ENCODE measurements at places on chromosomes 7 and 10.

- DNase-seq, result no peak
Observed at GRCh38 chr7:7554021-7554432, 12.7 kb upstream of the MIOS start.

- DNase-seq, result no peak
Observed at GRCh38 chr7:154178895-154179294, 126.7 kb downstream of the DPP6 start.

DNA sequence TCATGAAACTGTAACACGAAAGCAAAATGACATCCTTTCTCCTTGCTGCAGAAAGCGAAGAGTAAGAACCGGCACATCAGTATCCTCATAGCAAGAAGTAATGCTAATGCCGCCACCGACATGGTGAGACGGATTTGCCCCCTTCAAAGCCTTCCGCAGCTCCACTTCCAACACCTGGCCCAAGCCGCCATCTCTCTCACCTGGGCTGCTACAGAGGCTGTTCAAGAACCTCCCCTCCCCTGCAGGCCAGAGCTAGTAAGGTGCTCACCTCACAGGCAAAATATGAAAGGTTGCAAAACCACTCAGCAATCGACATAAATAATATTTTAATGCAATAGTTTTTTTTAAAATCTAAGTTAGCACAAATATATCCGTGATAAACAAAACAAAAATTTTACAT, 123.9 kb upstream of the FRMD4A start:
- no peak for DNase-seq

GRCh38 chr10:78524941-78525340, 491.3 kb downstream of the RPS24 start:
- peak; percentile 20 for DNase-seq

DNA sequence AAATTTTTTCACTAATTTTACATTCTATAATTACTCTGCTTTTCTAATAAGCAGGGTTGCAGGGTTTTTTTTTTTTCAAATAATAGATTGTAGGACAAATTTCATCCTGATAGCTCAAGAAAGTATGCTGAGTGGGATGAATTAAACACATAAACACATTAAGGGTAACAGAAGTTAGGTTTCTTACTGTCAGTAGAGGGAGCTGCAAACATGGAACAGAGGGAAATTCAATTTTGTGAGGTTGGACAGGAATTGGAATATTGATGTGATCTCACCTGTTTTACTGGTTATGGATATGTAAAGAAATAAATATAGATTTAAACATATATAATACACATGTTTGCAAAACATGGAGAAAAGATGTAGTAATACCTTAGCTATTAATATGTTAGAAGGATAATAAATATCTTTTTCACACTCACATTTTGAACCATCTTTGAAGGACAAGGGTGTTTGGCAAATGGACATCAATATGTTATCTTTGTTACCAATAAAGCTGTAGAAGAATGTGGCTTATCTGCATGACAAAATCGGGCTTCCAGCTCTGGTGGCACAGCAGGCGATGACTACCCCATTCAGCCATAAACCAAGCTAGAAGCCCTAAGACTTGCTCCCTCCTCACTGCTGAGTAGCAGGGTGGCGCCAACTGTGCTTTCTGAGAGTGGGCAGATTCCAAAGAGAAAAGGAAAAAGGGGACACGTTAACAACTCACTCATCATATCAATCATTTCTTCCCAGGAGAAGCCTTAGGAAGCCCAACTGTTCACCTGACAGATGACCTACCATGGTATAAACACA, 1257.4 kb downstream of the GATA3 start:
- no peak for DNase-seq

GRCh38 chr7:47759056-47759706, 177.3 kb upstream of the TNS3 start:
- no peak for DNase-seq

DNA sequence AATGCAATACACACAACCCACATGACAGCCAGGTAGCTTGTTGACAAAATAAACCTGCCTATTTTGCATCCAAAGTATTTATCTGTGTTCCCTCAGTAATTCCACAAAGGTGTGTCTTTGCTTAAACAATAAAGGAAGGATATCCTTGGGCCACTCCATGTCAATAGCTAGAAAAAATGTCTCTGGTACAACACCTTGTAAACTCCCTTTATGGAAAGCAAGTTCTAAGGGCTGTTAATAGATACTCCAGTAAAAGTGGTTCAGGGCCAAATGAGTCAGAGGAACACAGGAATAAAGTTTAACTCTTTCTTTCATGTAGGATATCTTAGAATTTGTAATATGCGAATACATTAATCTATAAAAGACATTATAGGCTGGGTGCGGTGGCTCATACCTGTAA, 96.9 kb upstream of the LRRTM3 start:
- no peak for DNase-seq

DNA sequence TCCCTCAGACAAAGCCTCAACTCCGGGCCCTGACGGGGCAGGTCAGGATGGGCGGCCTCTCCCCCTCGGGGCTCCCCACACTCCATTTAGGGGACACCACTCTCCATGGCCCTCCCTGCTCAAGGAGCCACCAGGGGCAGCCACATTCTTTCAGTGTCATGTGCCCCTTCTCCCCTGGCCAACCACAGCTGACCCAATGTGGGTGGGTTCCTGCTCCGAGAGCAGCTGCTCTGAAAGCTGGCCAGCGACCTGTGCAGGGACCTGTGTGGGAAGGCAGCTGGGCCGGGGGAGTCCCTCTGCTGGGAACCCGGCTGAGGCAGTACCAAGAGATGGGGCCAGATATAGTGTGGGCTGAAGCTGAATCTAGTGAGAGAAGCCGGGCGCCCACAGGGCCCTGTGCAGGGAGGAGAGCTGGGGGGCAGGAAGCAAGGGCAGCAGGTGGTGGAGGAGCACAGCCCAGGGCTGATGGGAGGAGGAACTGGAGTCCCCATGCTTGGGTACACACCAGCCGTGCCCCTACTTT, 40.6 kb upstream of the NPFFR1 start:
- no peak for DNase-seq

DNA sequence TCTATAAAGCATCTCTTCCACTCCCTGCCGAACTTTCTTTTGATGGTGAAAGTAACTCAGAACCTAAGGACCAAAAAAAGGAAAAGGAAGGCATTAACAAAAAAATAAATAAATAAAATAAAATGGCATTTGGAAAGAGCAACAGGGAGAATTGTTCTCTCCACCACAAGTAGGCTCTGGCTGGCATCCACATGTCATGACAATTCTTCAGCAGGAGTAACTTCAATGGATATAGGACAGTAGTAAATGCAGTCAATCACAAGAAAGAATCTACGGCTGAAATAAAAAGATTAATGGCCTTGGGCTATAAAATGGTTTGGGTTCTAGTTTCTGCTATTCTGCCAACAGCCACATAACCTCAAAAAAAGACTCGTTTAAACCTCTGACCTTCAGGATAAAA, 23.9 kb downstream of the NCAPG2 start:
- no peak for DNase-seq

DNA sequence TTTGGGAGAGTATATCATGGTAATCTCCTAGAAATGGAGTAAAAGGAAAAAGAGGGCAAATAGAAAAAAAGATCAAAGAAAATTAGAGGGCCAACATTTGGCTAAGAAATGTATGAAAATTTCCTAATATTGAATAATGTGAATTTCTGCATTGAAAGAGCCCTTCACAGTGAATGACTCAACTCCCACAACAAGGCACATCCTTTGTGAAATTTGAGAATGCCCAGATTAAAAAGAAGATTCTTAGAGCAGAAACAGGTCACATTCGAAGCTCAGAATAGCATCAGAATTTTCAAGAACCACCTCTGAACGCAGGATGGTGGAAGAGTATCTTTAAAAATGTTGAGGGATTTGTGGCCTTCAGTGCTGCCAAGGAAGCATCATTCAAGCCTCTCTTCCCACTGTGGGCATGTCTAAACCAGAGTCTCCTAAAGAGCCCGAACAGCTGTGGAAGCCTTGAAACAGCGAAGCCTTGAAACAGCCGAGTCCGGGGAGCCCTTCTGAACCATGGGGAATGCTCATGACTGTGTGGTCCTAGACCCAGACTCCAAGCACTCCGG, 43.6 kb downstream of the GUSB start:
- DNase-seq, result no peak

DNA sequence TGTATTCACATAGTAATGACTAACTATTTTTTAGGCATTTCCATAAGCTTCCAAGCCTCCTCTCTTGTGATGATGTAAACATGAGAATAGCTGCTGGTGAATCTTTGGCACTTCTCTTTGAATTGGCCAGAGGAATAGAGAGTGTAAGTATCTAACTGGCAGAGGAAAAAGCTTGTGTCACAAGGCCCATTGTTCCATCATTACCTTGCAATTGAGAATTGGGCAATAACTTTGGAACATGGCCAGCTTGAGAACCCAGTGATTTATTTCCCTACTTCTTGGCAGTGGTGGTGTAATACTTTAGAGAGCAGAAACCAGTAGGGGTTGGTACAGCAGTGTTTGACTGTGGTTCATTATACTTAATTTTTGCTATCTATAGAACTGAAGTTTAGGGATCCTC, 12.0 kb downstream of the IFRD1 start:
- peak; percentile 16 for DNase-seq

DNA sequence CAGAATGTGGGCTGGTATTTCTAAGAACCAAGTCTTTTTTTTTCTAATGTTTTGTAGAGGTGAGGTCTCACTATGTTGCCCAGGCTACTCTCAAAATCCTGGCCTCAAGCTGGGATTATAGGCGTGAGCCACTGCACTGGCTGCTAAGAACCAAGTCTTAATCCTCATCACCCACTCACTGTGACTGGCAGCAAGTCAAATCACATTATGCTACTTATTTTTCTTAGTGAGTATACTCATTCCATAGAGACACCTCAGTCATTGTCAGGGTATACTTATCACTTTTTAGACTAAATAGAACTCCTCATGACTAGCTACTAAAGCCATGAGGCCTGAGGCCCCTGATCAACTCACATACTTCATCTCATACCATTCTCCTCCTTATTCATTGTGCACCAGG, 116.1 kb downstream of the STRA8 start:
- DNase-seq, result no peak

- DNase-seq, result no peak
Observed at GRCh38 chr7:134766779-134767519, 12.5 kb upstream of the CALD1 start.

GRCh38 chr10:119189811-119190282, 11.2 kb upstream of the PRDX3 start:
- DNase-seq, result no peak

GRCh38 chr10:80277016-80277415, 12.4 kb downstream of the MAT1A start:
- no peak for DNase-seq

- no peak for DNase-seq
Observed at GRCh38 chr10:97259119-97259518, 33.3 kb downstream of the ARHGAP19 start.

DNA sequence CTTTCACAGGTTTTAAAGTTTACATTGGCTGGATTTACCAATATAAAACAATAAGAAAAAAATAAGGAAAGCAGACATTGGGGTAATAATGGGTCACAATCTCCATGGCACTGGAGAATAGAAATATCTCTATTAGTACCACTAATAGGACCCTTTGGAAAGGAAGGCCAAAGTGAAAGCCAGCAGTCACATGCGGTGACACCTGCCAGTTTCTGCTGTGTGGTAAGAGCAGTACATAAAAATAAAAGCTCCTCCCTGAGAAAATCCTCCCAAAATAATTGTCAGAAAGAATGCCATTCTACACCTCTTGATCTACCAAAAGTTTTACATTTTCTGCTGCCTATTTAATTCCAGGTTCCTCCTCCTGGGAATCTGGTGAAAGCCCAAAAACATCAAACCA, 30.4 kb upstream of the SLC13A1 start:
- DNase-seq, result no peak

DNA sequence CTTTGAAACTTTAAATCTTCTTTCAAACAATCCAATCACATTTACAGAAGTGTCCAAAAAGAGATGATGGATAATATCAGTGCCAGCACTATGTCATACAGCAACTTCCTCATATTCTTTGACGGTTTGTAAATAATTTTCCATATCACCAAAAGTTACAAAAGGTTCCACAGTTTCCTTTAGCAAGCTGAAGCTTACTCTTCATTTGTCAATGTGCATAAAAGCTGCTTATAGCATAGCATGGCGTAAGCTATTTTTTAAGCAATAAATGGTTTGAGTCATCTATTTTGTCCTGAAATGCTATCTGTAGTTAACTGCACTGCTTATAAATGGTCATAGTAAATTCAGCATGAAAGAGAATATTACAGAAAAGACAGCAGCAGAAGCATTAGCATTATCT, 95.1 kb downstream of the ETV1 start:
- DNase-seq, result no peak

Data from DMS79 (cell line).